Esophagus mucosa (tissue), 1 donor: ENCODE measurements at places on chromosomes 11 and 22.

DNA sequence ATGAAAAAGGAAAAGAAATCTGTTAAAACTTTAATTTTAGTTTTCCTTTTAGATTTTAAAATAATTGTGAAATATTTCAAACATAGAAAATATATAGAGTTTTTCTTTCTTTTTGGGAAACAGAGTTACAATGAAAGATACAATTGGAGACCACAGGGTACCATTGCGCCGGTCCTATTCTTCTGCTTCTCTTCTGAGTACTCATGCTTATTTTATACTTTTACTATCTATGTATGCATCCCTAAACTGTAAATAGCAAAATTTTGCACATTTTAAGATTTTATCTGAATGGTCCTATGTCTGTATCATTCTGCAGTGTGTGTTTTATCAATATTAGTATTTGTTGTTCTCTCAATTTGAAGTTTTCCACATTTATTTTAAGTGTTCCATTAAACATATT, 65.0 kb downstream of the EHF start:
- no peak for ATAC-seq

DNA sequence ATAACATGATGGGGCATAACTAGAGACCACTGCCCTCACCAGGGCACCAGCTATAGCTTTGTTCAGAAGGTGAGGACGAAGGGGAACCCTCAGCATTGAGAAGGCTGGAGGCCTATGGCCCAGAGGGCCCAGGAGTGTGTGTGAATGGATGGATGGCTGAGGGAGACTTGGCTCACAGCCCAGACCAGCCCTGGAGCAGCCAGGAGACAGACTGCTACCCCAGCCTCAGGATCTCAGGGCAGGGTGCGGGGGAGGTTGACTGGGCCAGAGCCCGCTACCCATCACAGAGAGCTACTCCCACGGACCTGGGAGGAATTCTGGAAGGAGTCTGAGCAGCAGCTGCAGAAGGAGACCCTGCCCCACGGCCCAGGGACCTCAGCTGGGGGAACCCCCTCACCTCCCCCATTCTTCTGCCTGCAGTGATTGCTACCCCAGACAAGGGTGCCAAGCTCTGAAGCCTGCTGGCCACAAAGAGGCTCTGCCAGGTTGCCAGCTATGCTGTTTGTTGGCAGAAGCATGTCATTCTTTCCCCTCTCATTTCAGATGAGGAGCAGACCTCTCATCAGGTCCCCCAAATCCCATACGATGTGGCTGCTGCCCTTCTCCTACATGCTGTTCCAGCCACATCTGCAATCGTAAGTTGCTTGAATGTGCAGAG, 5.4 kb upstream of the CSDC2 start:
- peak; percentile 9 for ATAC-seq

GRCh38 chr11:86184728-86185380, 59.7 kb upstream of the EED start:
- ATAC-seq = no peak

- no peak for ATAC-seq
These were observed 5.0 kb downstream of the SEZ6L start for GRCh38 chr22:26174280-26174679.

DNA sequence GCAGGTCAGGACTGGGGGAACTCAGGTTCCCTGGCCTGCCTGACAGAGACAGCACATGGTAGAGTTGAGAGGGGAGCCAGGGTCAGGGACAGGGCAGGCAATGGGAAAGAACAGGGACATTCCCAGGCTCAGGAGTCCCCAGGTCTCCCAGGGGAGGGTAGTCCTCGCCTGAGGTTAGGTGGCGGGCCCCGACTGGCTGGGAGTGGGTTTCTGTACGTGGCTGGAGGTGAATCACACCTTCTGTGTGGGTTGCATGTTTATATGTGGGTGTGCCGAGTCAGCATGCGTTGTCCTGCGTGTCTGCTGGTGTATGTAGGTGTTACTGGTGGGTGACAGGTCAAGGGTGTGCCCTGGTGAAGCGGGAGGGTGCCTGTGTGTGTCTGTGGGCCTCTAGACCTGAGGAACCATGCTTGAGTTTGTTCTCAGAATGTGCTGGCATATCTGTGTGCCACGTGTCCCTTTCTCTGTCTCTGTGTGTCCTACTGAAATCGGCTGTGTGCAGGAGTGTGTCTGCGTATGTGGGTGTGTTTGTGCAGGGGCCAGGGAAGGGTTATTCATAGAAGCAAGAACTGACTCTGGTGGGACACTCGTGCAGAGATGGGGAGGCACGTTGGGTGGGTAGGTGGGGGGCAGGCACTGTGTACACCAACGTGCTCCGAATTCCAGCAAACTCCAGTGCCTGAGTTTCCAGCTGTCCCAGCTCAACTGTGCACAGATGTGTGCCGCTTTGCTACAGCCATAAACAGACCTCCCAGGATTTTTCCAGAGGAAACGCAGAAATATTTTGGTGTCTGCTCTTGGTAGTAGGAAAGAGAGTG, 23.8 kb upstream of the OAF start:
- ATAC-seq = peak; percentile 89

DNA sequence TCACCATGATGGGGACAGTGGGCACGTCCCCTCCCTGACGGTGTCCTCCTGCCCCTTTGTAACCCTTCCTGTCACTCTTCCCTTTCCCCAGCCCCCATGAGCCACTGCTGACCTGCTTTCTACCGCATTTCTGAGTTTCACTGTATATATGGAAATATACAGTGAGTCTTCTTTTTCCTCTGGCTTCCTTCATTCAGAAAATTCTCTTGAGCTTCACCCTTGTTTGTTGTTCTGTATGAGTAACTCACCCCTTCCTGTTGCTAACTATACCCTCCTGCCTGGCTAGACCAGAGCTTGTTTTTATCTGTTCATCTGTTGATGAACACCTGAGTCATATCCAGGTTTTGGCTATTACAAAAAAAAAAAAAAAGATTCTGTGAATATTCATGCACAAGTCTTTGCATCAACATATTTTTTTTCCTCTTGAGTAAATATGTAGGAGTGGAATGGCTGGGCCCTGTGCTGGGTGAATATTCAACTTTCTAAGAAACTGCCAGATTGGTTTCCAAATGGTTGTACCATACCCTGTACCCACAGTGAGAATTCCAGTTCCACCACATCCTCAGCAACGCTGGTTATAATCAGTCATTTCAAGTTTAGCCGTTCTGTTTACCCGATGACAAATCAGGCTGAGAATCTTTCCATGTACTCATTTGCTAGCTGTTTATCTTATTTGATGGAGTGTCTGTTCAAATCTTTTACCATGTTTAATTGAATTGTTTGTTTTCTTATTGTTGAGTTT, 62.0 kb downstream of the IGF2 start:
- ATAC-seq = peak; percentile 65

DNA sequence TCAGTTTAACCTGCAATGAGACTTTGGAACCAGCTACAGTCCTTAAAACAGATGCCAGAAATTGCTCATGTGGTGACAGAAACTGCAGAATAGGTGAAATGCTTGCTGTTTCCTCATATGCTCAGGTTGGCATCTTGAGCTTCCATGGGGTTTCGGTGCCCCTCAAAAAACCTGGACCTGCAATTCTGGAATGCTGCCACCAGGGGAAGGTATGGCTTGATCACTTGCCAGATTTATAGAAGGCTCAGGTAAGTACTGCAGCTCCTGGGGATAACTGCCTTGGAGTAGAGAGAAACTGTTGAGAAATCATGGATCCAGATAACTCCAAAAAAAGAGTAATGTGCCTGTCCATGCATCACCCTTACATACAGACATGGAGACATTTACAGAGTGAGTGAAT, 113.0 kb downstream of the CTTN start:
- ATAC-seq = no peak

DNA sequence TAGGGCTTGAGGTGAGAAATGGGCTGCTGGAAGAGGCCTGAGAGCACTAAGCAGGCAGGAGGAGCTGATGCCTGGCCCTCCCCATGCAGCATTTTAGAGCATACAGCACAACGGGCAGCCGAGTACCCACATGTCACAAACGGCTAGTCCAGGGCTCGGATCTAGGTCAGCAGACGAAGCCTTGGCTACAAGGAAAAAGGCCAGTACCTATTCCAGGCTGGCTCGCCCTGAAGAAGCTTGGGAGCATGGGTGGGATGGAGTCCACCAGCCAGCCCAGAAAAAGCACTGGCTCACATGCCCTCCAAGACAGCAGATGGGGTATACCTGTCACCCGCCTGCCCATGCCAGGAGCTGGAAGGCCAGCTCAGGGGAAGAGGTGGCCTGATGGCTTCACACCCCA, 9.6 kb downstream of the UFD1 start:
- ATAC-seq = no peak

DNA sequence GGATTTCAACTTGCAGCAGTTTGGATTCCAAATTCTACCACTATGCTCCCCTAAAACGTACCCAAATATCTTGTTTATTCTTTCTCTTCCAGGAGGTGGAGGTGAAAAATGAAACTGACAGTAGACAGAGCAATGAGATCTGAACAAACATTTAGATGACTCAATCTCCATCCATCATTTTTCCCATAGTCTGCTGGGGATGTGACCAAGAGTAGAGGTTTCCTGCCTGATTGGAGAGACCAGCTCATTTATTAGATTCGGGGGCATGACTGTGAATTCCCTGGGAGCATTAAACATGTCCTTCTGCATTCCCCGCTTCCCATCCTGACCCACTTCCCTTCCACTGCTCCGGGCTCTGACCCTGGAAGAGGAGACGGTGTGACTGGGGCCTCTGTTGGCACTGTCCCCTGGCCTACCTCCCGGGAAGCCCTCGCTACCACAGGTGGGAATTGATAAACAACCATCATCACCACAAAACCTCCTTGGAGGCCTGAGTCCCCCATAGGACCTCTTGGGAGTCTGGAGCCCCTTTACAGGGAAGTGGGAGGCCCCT, 20.3 kb downstream of the DKK3 start:
- ATAC-seq = no peak

DNA sequence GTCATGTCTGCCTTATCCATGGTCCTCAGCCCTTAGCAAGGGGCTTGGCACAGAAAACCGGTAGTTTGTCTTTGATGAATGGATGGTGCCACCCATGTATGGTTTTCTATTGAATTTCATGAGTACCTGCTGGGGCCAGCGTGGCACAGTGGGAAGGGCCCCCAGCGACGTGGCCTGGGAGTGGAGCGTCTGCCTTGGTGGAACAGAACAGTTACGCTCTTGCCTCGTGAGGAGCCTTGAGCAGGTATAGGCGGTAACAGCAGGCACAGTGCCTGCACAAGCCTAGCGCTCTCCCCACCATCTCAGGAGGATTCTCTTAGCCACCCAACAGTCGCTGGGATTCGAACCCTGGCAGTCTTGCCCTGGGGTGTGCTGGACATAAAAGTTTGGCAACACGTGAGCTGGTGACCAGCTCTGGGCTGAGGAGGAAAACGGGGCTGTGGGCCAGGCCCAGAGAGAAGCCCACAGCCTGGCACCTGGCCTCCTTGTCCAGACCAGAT, 3.0 kb upstream of the SSH3 start:
- no peak for ATAC-seq

DNA sequence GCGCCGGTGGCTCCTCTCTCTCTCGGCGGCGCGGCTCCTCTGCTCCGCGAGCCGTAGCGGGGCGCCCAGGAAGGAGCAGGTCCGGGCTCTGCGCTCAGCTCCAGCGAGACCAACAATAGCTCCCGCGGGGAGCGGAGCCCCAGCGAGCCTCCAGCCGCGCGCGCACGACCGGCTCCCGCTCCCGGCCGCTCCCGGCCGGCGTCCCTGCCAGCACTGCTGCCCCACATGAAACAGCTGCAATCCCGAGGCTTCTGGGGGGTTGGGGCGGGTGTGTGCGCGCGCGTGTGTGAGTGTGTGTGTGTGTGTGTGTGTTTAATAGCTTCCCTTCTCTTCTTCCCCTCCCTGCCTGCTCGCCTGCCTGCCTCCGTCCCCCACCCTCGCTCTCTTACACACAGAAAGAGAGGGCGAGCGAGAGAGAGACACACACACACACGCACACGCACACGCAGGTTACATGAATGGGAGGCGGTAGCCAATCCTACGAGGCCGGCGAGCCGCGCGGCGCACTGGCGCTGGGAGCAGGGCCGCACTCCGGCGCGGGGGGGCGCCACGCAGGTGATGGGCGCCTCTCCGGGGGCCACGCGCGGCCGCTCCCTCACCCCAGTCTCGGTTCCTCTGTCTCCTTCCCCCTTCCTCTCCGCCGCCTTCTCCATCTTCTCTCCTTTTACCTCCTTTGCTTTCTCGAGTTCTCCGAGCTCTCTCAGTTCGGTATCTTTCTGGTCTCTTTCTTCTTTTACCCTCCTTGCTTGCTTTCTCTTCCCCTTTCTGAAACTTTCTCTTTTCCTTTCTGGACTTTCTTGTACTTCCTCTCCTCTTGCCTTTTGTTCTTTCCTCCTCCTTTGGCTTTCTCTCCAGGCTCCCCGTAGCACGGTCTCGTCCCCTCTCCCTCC, at the start of gene TENM4:
TENM4 (minus strand) TSS at position 460 of the 890 bp plus-strand sequence. CDS start 371,086 bp downstream, outside the sequence.
- peak; percentile 71 for ATAC-seq

GRCh38 chr11:44831605-44832394, 105.0 kb downstream of the TSPAN18 start:
- no peak for ATAC-seq

GRCh38 chr11:2100361-2101170, 38.6 kb downstream of the IGF2 start:
- ATAC-seq = no peak

DNA sequence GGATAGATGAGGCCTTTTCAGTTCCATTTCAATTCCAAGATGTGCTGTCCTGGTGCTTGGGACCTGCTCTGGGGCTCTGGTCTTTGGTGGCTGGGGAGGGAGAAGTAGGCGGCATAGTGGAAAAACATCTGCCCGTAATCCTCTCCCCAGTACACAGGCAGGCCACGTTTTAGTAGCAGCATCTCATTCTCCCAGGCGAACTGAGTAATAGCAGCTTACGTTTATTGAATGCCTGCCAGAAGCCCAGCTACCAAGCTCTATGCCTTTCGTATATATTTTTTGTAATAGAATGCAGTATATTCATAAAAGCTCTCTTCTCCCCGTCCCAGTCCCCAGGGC, 11.4 kb downstream of the ACO2 start:
- no peak for ATAC-seq

DNA sequence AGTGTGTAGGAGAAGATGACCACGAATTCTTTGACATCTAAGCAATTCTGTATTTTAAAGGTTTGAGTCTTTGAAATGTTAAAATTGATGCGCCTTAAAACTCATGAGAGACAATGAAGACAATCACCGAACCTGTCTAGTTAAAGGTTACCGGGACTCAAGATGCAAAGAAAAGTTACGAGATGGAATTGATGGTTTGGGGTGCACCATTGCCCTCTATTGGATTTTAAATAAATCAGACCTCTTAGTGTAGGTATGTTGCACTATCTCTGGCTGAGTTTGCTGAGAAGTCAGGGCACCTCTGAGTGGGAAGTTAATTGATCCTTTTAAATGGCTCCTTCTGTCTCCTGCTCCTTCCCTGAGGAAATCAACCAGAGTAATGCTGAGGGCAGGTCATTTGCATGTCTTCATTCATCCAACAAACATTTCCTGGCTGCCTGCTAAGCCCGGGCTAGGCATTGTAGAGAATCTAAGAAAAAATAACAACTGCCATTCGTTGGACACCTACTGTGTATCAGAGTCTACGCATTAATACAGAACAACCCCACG, 19.4 kb upstream of the TMA7B start:
- ATAC-seq = no peak

DNA sequence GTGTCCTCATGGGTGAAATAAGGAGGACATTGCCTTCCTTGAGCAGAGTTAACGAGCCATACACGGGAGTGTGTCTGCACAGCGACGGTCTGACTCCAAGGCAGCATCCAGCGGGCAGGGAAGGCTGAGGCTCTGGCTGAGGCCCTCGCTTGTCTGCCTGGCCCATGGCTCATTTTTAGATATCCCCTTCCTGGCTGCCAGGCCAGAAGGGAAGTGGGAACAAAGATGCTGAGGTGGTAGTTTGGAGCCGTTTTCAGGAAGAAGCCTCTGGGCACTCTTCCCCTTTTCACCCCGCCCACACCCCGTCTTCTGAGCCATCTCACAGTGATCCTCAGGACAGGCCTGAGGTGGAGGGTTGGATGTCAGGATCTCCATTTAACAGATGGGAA, 3.0 kb upstream of the SLCO2B1 start:
- no peak for ATAC-seq
